CD4-positive, alpha-beta T cell treated with Interleukin-1 beta for 1 hour (primary cell): ENCODE measurements at places on chromosomes 6 and 20.

- DNase-seq, result no peak
Observed at GRCh38 chr6:55433446-55434130, 106.3 kb downstream of the GFRAL start.

GRCh38 chr6:141467041-141467440 lies 665.7 kb upstream of the GJE1 start:
- no peak for DNase-seq

DNA sequence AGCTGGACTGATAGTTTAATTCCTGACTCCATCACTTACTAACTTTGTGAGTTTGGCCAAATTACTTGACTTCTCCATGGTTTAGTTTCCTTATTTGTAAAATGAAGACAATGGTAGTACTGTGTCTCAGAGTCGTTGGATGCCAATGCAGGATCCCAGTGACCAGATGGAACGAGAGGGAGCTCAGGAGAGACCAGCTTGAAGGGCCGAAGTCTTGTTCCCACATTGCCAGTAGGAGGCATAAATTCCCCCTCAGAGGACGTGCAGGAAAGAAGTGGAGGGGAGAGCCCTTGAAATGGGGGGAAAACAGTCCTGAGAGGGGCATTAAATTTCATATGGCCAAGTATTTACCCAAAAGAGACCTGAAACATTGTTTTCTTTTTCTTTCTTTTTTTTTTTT lies 2.1 kb upstream of the MUC22 start:
- no peak for DNase-seq

DNA sequence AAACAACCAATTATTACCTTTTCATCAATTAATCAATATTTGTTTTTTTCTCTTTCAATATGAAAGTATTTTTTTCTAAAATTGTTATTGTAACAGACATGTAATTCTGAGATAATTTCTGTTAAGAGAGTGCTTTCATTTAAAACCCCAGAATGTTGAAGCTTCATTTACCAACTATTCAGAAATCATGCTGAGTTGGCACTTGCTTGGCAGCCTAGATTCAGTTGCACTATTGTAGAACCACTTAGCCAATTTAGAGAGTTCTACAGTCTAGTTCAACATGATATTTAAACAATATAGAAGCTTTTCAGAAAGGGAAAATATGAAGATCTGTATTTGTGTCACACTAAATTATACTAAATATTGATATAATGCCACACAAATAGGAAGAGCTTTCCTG lies 56.1 kb upstream of the NKAIN2 start:
- no peak for DNase-seq

DNA sequence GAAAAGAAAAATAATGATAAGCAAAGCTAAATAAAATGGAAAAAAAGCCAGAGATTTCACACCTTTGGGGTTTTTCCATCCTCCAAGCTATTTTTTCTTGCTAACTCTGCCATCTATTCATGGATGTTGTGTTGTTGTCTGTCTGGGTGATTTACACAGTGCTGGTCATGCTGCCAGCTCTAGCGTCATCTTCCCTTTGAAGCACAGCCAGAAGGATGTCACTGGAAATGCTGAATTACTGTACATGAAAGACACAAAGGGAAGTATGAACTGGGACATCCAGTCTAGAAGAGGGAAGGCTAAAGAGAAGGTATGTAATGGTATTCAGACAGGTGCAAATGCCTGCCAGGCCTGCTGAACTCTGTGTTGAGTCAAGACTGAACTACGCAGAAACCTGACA lies 241.9 kb upstream of the STXBP5 start:
- no peak for DNase-seq

- DNase-seq, result no peak
Observed at GRCh38 chr20:2509468-2509781, 710 bp upstream of the ZNF343 start.

GRCh38 chr20:32479697-32480171 lies 105.4 kb downstream of the NOL4L start:
- no peak for DNase-seq

DNA sequence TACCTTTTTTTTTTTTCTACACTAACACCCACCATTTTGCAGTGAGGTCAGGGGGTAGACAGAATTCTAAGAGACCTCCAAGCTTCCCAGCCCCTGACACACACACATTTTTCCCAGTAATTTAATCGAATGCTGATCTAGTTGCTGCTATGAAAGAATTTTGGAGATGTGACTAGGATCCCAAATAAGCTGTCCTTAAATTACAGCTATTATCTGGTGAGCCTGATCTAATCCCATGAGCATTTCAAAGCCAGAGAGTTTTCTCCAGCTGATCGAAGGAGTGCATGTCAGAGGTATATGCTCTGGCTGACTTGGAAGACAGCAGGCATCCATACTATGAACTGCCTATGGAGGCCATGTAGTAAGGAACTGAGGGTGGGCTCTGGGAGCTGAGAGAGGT lies 503.8 kb upstream of the MARCKS start:
- no peak for DNase-seq

DNA sequence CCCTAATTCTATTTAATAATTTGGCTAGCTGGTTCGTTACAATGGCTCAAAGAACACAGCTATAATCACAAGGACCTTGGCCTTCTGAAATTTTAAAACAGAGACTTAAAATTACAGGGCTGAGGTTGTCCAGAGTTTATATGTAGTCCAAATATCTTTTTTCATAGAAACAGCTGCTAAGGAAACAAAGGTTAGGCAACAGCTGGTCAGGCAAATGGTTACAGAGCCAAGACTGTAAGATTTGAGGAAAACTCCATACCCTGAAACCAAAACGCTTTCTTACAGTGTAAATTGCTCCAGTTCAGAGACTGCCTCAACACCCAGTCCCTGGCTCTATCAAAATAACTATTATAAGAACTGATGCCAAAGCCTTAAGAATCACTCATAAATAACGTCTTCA lies 9.7 kb upstream of the ARHGAP18 start:
- no peak for DNase-seq

- no peak for DNase-seq
Observed at GRCh38 chr6:47743744-47744143, 38.1 kb upstream of the OPN5 start.

DNA sequence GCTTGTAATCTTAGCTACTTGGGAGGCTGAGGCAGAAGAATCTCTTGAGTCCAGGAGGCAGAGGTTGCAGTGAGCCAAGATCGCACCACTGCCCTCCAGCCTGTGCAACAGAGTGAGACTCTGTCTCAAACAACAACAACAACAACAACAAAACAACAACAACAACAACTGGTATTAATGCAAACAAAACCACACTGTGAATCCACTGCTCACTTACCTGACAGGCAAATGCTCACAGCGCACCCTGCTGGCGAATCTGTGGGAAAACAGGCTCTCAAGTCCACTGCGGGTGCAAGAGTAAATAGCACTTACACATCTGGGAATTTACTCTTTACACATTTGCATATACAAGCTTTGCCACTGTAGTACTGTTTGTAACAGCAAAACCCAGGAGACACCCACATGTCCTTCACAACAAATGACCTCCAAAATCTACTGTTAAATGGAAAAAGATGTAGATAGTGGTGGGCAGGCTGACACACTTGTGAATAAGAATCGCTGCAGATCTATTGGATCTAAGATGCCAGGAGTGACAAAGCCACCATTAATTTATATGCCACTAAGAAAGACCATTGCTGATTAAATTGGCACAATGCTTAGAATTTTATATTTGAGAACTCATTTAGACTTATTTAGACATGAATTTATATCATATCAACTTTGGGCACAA lies 29.3 kb downstream of the NSFL1C start:
- DNase-seq, result peak; percentile 80

DNA sequence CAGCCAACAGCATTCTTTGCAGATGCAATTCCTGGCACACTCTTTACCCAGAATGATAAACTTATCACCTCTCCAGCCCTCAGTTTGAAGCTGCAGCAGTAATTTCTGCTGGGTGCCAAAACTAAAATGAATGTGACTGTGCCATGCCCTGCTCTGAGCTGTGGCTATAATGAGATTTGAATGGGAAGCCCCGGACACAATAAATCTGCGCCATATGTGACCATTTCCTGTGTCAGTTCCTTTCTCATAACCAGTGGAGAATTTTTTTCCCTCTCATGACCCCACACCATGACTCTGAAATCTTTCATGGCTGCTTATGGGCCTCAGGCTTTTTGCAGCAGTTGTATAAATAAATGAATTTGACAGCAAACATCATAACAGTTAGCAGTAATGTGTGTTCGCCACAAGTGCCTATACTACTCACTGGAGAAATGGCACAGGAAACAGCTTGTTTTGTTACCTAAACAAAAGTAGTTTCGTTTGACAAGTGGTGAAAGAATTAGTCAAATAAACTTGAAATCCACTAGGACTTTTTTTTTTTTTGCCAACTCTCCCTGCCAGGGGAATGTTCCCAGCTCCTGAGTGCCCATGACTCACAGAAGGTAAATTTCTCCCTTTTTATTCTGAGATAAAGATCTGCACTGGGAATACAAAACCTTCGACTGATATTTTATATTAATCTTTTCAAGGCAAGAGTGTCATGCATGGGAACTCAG lies 408.4 kb downstream of the PKHD1 start:
- no peak for DNase-seq

- DNase-seq, result no peak
Observed at GRCh38 chr6:28742668-28743270, 181.0 kb downstream of the TRIM27 start.

DNA sequence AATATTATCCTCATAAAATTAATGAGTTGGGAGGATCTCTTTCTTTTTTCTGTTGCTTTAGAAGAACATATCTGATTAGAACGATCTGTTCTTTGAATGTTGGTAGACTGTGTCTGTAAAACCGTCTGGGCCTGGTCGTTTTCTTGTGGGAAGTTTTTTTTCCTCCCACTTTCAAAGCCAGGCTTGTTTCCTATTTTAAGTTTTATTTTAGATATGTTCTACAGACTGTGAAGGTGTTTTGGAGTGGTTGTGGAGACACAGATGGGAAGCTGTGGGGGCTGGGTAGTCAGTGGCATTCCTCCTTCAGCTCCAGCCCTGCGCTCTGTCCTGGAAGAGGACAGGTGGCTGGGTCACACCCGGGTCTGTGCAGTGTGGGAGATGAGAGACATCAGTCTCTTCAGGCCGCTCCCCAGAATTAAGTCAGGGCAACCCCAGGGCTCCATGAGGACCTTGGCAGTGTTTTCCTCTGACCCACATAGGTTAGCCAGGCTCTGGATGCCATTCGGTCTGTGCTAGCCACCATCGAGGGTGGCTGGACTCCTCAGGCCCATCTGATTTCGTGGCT lies 92.0 kb upstream of the SCP2D1 start:
- no peak for DNase-seq

GRCh38 chr6:38370653-38371601 lies 268.8 kb downstream of the BTBD9 start:
- no peak for DNase-seq

DNA sequence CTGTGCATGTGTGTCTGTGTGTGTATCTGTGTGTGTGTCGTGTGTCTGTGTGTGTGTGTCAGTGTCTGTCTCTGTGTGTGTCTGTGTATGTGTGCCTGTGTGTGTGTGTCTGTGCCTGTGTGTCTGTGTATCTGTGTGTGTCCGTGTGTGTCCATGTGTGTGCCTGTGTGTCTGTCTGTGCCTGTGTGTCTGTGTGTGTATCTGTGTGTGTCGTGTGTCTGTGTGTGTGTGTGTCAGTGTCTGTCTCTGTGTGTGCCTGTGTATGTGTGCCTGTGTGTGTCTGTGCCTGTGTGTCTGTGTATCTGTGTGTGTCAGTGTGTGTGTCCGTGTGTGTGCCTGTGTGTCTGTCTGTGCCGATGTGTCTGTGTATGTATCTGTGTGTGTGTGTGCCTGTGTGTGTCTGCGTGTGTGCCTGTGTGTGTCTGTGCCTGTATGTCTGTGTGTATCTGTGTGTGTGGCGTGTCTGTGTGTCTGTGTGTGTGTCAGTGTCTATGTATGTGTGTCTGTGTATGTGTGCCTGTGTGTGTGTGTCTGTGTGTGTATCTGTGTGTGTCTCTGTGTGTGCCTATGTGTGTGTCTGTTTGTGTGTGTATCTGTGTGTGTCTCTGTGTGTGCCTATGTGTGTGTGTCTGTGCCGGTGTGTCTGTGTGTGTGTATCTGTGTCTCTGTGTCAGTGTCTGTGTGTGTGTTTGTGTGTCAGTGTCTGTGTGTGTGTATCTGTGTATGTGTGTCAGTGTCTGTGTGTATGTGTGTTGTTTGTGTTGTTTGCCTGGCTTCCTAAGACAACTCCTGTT lies 11.6 kb downstream of the SNPH start:
- no peak for DNase-seq

DNA sequence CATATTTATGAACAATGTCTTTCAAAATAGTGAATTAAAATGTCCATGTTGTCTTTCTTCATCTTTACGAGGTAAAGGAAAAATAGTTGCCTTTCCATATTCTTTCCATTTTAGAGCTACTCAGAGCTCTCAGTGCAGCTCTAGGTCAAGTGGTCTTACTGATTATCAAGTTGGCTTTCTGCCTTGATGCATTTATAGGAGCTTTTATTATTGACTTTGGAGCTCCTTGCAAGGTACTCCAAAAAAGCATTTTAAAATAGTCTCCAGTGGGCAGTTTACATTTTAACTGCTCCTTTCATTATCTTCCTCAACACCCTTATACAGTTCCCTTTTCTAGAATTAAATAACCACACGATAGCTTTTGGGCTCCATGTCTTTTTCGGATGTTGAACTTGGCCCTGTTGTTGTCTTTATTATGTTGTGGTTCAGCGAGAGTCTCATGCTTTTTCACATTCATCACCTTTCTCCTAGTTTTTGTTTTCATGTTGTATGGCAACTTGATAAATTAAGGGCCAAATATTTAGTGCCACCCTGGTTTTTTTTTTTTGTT lies 122.9 kb downstream of the CLIC5 start:
- DNase-seq, result no peak

DNA sequence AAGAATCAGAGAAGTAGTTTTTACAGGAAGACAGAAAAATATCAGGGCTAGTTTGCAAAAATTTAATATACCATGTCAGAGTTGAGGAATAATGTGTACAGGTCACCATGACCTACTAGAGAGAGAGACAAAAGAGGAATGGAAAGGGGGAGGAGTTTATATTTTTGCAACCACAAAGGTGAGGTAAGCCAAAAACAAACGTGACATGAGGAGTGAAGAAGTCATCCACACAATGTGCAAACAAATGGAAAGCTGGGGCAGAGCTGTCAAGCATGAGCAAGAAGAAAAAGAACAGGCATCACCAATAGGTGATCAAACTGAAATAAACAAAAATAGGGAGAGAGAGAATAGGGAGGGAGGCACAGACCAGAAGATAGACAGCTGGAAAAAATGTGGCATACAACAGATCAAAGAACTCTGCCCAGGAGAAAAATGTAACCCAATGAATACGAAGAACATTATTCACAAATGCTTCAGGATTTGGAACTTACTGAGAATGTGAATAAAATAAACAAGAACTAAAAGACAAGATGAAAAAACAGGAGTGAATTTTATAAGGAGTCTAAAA lies 15.5 kb downstream of the RARS2 start:
- no peak for DNase-seq

GRCh38 chr6:88455317-88455716 lies 289.2 kb upstream of the CNR1 start:
- no peak for DNase-seq
